Esophagus mucosa (tissue), 1 donor: ENCODE measurements at places on chromosomes 3 and 15. TPM values are rescaled to one million over a fixed set of nuclear protein-coding genes. Genes with fewer than 3 reads are reported as not detected.
A peak's percentile ranks its signal among the peaks of the same experiment; 100 is the strongest.

The TMEM45A gene
- 13.6 TPM for total RNA-seq

DNA sequence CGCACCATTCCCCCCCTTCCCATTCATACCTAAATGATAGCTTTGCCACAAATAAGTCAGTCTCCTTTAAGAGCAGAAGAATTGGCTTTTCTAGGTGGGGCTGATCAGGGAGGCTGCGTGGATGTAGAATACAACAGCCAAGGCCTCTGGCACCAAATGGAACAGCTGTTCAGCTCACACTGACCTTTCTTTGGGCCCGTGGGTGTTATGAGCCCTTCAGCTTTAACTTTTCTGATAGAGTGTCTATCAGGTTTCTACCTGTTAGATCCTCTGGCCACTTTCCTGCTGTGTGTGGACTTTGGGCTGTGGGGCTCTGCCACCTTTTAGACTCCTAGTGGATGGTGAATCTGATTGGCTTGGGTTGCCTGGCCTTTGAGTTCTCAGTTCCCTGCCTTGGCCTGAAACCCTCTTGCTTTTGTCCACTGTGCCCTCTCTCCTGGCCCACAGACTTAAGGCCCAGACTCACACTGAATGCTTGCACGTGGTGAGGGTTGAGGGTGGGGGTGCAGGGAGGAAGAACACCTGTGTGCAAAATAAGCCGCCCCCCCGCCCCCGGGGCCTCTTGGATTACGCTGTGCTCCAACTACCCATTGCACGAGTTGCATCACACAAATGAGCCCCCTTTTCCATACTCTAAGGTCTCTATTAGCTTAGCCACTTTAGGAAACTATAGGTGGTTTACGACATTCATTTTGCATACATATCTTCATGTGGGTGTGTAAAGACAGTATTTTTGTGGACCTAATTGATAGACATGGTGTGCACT is 1.3 kb upstream of the RFX7 start:
- peak; percentile 1 for ATAC-seq

The RAB6B gene
- total RNA-seq, result 3.3 TPM

DNA sequence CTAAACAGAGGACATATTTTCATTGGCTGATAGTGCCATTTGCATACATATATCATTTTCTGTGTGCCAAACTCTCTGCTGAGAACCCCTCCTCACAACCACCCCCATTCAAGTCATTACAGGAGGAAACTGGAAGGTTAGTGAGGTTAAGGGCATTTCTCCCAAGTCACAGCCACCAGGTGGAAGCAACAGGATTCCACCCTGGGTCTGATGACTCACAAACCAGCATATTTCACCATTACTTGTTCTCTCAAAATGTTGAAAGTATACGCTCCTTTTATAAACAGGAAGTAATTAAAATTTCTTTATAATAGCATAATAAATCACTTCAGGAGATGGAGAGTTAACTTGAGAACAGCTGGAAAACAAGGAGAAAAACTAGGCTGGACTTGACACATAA is 398.6 kb upstream of the WNT5A start:
- peak; percentile 77 for ATAC-seq

- ATAC-seq, result peak; percentile 54
Observed at GRCh38 chr3:127697551-127698240, 24.9 kb downstream of the ABTB1 start.

The RASL12 gene
- 1.5 TPM for total RNA-seq

DNA sequence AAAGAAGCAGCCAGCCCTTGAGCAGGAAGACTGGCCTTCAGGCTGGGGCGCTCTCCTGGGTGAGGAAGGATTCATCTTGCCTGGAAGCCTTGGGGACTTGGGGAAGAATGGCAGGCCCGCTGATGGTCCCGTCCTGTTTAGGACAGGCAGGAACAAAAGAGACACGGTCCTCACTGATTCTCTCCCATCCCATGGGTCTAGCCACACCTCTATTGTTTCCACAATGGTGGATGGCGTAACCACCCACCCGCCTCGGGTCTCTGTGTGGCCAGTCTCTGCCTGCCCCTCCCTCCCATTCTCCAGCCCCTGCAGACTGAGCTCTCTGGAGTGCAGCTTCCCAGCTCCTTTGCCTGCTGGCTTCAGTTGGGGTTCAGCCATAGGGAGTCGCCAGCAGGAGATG is 284.3 kb downstream of the UACA start:
- no peak for ATAC-seq
